ENCODE measurements at places on chromosomes 2 and 18.
A peak's percentile ranks its signal among the peaks of the same experiment; 100 is the strongest.

GRCh38 chr2:128433911-128434550, 115.4 kb upstream of the HS6ST1 start:
- DNase-seq = no peak

DNA sequence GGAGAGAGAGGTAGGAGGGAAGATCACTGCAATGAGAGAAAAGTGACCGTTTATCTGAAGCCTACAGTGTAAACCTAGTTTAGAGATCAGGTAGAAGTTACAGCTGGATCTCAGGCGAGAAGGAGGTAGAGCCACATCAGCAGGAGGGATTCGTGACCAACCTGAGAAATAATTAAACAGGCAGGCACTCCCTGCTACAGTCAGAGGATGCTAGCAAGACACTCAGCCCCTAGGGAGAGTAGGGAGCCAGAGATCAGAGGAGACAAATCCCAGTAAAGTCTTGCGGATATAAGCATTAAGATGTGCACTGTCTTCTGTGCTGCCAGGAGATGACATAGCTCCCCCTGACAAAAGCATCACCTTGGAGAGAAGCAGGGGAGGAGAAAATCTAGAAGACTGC, 629.1 kb upstream of the SLC39A10 start:
- no peak for DNase-seq

DNA sequence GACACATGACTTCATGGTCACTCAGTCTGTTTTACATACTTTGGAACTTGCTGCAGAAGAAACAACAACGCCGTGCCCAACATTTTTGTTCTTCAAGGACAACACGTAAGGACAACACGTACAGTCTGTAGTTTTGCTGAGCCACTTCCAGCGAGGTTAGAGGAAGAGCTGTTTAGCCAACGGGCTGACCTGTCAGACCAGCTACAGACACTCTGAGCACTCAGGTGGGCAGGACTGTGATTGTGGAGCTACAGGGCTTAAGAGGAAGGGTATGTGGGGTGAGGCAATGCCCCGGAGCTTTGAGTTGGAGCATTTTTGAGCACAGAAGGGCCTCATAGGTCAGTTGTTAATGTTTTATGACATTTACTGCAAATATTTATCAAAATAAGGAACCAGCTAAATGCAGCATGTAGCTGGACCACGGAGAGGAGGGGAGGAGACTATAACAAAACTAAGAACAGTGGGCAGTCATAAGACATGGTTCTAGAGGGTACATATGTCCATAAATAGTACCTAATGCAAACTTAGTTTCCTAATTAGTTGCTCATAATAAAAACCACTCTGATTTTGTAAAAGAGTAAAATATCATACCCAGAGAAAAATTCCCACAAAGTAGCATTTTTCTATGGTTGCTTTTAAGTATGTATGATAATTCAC, 26.3 kb upstream of the NPC1 start:
- DNase-seq = no peak

DNA sequence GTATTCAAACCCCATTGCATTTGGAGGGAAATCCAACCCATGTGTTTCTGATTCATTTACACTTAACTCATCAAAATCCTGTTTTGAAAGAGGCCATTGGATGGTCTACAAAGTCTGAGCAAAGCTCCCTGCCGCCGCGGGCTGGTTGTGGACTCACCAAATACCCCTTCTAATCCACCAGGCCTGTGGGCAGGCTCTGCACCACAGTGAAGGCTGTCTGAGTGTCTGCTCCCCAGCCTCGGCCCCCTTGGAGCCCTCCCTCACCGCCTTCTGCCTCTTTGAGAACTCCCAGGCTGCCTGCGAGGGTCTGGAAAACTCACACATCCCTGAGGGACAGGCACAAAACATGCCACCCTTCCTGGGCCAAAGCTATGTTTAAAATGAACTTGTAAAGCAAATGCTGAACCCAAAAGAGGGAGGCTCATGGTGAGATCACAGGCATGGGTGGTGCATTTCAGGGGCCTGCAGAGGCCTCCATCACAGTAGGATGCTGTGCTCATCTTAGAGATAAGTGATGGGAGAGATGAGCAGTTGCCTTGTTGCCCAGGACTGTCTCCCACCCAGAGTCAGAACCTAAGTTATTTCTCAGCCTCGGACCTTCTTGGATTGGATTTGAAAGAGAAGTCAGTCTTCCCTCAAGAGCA, 225.0 kb downstream of the CYP26B1 start:
- DNase-seq = no peak

DNA sequence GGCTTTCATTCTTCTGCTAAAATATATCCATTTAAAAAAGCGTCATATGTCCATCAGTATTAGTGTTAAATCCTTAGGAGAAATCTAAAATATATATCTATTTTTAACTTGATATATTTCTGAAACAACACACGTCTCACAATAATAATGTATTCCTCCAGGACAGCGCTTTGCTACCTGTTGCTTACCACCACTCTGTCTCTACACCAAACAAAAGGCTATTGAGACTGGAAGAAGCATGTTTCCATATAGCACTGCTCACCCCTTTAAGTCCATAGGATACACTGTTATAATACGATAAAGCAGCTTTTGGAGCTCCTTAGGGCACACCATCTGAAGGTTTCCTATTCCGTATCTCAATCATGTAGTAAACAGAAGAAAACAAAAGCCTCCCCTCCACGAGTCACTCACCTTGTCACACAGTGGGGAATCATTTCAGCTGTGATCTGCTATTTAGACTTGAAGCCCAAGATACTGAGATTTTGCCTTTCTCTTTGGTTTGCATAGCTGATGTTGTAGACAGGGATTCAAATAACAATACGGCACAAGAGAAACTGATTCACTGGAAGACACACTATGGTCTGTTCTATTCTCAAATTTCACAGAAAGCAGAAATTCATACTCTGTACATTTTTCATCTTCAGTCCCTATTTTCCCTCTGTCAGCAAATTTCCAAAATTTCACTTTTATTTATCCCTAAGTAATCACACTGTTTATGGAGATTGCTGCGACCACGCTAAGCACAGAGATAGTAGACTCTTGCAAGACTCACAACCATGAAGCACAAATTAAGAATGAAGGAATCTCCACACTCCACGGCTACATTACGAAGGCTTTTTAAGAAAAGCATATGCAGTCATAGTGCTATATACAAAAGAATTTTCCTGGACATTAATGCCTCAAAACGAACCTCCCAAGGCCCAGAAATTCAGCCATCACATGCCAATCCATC, 187.1 kb downstream of the TCF4 start:
- DNase-seq = no peak

DNA sequence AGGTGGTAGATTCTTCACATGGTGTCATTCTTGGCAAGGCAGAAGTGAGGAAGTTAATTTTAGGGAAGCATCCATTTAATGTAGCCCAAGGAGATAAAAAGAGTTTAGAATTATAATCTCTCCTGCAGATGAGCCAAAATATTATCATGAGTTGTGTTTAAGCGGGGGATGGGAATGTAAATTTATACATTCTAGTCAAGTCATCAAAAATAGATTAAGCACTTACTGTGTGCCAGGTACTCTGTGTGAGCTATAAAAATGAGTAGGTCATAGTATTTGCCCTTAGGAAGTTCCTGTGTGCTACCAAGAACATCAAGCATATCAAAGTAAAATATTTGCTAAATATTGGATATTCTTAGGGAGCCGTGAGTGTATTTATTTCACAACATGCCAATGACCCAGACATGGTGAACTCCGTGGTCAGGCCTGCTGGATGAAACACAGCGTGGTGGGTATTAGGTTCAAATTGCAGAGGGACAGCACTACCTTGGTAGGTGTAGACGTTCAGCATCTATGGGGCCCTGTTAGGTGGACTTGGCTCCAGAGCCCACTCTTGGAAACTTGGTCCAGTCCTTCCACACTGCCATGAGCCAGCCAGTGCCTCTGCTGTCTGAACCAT, 37.4 kb downstream of the MEIS1 start:
- no peak for DNase-seq

GRCh38 chr2:181311837-181312236, 145.3 kb upstream of the ITGA4 start:
- no peak for DNase-seq

GRCh38 chr2:46708492-46708891, 207.1 kb downstream of the MCFD2 start:
- no peak for DNase-seq

- no peak for DNase-seq
Measured at GRCh38 chr2:97785818-97786217, 72.4 kb downstream of the ZAP70 start.

DNA sequence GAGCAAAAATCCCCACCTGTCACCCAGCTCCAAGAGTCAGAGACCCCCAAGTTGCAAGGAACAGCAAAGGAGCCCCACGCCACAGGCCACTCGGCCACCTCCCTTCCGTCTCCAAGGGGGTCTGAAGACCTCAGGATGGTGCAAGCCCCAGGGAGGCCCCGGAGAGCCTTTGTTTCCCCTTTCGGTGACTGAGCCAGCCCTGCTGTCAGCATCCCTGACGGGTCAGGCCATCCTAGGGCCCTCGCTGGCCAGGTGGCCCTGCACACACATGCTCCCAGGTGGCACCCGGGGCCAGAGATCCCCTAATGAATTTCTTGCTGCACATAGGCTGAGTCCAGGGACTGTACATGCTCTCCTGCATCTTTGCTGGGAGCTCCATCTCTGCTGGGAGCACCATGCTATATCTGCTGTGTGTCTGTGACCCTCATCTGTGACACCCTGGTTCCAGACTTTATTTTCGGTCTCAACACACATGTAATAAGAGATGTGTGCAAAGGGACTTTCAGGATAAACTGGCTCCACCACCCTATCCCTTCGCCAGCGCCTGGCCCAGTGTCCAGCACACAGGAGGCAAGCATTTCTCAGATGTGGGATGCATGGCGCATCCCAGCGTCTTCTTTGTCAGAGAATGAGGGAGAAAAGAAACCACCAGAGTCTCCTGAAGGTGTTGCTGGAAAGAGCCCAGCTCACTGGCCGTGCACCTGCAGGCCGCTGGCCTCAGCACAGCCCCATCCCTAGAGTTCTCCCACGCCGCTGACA, 27.4 kb downstream of the ADI1 start:
- no peak for DNase-seq

DNA sequence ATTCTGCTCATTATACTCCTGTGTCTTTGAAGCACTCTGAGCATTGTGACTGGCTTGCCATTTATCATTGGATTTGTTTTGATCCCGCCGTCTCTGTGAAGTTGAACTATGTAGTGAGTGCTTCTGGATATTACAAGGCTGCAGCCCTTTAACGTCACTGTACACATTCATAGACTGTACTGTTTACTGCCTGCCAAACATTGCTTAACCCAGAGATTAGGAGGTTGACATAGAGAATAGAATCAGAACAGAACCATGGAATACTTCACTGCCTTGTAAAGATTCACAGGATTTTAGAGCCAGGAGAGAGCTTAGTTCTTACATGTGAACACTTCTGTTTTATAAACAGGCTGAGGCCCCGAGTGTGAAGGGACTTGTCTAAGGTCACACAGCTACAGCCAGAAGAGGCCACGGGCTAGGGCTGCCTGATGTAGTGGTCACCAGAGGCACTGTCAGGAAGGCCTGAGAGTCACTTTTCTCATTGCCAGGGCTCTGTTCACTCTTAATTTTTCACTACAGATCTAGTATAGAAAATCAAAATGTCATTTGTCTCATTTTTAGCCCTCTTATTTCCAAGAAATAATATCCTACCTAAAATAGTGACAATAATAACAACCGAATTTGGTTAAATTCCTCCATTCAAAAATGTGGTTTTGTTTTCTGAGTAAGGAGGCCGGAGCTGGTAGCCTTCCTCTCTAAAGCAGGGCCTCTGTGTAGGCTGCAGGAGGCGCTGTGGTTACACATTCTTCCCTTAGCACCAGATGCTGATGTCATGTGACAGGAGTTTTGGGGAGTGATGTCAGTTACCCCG, 87.9 kb downstream of the UGGT1 start:
- DNase-seq = peak; percentile 53

DNA sequence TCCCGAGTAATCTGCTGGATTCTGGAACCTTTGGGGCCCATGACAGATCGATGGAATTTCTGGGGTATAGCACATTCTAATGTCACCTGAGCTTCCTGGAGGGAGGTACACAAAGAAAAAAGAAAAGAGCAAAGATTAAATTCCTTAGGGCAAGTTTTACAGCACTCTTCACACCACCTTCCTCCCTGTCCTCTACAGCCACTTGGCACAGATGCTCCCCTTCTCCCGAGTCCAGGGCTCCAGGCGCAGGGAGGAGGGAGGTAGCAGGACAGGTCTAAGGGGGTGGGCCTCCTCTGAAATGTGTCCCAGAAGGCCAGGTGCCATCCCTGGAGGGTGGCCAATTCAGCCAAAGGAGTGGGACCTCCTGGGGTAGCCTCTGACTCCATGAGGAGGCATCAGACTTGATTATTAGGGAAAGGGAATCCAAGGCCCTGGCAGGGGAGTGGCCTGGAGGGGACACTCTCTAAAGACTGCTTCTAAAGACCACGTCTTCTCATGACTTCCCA, 50.3 kb downstream of the ANO7 start:
- DNase-seq = no peak

- DNase-seq = no peak
Measured at GRCh38 chr2:226114436-226114835, 685.2 kb downstream of the IRS1 start.

GRCh38 chr2:160157861-160158829, 41.9 kb downstream of the ITGB6 start:
- no peak for DNase-seq

- no peak for DNase-seq
Measured at GRCh38 chr2:217142649-217143266, 282.9 kb upstream of the TNP1 start.

- DNase-seq = no peak
Measured at GRCh38 chr2:151239624-151240023, 22.0 kb downstream of the RBM43 start.

DNA sequence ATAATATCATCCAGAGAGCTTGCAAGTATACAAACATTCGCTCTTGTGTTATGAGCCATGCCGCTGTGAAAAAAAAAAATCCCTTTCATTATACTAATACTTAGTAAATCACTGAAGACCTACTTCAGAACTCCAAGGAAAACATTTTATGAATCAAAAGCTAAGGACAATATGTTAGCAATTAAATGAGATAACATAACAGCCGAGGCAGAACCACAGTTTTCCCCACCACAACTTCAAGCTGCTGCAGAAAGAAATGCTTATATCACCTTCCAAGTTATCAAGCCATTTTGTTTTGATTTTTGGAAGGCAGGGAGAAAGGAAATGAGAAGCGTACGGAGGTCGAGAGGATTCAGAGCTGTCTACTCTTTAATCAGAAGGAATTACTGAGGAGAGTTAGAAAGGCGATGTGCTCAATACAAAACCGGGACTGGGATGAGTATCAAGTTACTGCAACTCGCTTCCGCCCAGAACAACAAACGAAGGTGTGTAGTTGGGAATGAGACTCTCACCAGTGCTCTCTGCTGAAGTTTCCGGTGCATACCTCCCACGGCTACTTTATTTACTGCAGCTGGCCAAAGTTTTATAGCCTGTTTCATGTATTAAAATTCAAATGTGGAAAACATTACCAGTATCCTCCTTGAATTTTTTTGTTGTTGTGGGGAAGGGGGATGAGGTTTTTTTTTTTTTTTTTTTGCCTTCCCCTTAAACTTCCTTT, 292.2 kb upstream of the CCDC68 start:
- no peak for DNase-seq

Measured in anterior cingulate cortex (tissue), 58 donors.